ENCODE measurements at places on chromosomes 3 and 15.

GRCh38 chr3:63961891-63962290, 49.7 kb upstream of the SCAANT1 start:
- DNase-seq = no peak

GRCh38 chr3:193832833-193833413, 239.9 kb downstream of the OPA1 start:
- DNase-seq = no peak

GRCh38 chr3:103794656-103795055, 1359.8 kb downstream of the ZPLD1 start:
- DNase-seq = no peak

GRCh38 chr15:29785136-29785535, 37.1 kb downstream of the TJP1 start:
- DNase-seq = no peak

DNA sequence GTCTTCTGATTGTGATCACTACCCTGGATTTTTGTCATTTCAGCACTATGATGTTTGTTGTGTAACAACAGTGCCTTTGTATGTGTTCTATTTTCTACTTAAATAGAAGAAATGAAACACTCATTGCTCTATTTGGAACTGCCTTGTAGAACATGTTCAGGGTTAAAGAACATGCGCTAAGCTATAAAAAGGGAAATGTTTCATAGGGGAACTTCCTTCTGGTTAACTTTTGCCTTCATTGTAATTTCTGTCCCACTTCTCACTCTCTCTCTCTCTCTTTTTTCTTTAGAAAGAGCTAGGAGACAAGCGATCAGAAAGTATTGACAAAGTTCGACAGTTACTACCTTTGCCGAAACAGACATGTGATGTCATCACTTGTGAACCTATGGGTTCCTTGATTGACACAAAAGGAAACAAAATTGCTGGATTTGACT, at the start of gene P2RY12:
P2RY12 (minus strand) TSS at position 13 of the 434 bp plus-strand sequence. CDS start 45,908 bp downstream, outside the sequence.
- DNase-seq = no peak

GRCh38 chr15:48029642-48030041, 91.1 kb upstream of the SLC24A5 start:
- DNase-seq = no peak

- no peak for DNase-seq
Observed at GRCh38 chr3:56131974-56132590, 336.2 kb downstream of the ERC2 start.

GRCh38 chr15:68833700-68834331, 13.1 kb upstream of the ANP32A start:
- peak; percentile 19 for DNase-seq

DNA sequence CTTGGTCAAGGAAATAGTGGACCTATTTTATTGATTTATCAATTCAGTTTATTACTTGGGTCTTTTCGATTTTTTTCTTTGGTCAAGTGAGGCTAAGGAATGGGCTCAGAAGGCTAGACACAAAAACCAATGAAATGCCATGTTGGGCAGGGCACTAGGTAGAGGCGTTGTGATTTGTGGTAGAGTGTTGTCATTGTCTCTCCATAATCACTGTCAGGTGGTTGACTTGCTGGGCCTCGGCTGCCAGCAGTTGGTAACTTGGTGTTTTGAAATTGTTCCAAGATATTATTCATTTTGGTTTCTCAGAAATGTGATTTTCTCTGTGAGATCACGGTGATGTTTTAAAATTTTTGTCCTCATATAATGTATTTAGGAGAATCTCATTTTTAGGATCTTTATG, 173.6 kb downstream of the KLHL25 start:
- peak; percentile 35 for DNase-seq

DNA sequence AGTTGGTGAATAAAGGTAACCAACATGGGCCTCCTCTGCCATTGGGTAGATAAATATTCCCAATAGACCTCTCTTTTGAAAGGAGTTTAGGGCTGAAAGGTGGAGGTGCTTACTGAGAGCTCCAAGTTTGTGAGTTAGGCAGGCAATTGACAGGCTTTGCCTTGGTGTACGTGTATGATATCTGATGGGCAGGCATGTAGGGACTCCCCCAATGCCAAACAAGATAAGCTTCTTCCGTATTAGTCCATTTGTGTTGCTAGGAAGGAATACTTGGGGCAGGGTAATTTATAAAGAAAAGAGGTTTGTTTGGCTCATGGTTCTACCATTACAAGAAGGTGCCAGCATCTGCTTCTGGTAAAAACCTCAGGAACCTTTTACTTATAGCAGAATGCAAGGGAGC, 160.7 kb upstream of the EIF1B start:
- DNase-seq = no peak

- DNase-seq = no peak
Observed at GRCh38 chr3:151931171-151931570, 57.7 kb downstream of the SUCNR1 start.

GRCh38 chr3:139252719-139253118, 91.1 kb upstream of the MRPS22 start:
- no peak for DNase-seq

- no peak for DNase-seq
Observed at GRCh38 chr15:101267320-101268104, 9.8 kb downstream of the SELENOS start.

GRCh38 chr3:21766002-21766401, 15.0 kb upstream of the ZNF385D start:
- no peak for DNase-seq

DNA sequence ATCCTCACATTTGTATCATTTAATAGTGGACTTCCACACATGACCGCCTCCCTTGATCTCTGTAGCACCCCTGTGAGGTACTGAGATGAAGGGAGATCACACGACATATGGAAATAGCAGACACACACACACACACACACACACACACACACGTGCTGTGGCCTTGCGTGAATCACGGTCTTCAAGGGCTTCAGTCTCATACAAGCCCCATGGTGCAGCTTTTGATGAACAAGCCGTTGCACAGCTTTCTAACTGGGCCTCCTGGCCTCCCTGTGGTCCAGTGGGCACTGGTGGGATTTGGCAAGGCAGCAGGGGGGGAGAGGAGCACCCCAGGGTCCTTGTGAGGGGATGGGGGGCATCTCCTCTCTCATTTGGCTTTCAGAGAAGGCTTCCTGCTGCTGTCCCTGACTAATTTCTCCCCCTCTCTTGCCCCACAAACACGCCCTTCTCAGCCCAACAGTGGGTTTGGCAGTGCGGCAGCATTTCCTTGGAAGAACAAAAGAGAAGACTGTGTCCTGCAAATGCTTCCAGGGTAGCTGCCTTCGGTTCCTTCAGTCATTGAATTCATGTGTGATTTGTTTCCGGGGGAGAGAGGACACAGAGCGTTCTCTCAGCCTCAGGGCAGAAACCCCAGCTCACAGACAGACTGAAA, 98.7 kb downstream of the SMAD6 start:
- no peak for DNase-seq

GRCh38 chr3:51099794-51100535, 285.1 kb upstream of the MANF start:
- DNase-seq = peak; percentile 13

DNA sequence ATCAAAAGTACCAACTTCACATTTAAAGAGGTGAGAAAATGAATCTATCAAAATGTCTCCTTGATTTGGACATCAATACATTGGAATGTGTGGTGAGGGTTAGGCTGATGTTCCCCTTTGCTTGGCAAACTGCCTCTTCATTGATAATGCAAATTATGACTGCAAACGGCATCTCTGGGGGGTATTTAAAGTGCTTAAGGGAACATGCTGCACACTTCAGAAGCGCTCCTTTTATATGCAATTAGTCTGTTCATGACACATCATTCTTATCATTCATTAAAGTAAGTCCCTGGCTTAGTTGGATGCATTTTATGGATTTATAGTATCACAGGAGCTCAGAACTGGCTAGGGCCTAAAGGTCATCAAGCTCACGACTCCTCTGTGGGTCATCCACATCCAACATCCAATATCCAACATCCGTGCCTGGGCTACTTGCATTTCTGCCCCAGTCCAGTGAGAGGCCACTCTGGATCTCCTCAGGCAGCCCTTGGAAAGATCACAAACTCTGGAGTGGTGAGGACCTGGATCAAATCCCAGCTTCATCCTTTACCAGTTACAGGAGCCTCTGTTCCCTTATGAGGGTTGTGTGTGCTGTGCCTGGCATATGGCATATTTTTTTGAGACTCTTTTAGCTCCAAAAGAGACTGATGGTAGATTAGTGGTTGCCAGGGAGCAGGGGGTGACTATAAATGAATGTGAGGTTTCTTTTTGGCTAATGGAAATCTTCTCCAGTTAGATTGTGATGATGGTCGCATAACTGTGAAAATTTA, 136.8 kb upstream of the FOXB1 start:
- no peak for DNase-seq

DNA sequence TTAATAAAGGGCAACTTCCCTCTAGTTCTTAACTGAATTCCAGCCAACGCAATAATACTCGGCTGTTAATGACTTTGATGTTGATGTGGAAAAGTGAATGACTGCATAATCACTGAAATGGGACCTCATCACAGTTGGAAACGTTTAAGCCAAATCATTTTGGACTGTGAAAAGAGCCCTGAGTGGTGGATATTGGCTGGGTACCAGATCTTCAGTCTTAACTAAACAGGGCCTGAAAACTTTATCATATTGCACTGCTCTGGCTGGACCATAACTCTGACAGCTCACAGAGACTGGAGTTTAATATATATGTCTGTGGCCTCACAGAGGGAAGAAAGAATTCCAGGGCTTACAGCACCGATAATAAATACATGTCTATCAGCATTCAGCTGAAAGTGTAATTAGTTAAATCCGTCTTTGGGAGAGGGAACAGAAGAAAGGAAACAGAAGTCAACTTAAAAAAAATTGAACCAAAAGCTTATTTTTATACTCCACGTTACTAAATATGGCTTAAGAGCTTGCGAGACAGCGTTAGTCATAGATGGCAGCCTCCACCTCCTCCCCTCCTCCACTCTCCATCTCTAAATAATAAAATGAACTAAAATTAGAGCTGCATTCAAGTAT, 222.3 kb upstream of the CDIN1 start:
- no peak for DNase-seq

DNA sequence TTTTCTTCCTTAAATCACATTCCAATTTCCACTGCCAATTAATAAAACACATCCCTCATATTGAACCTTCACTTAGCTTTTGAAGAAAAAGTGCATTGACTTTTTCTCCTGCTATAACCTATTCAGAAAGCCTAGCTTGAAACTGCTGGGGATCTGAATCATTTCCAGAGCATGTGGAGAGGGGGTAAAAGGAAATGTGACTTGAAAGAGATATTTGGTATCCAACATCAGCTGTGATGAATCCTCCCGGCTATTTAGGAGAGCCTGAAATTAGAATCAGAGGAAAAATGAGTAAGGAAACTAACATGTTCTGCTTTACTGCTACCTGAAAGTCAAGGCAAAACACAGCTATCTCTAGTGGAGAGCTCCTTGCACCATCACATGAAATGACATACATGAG, 2.6 kb upstream of the GNB5 start:
- no peak for DNase-seq

- no peak for DNase-seq
Observed at GRCh38 chr15:40481341-40482074, 10.7 kb downstream of the CHST14 start.

DNA sequence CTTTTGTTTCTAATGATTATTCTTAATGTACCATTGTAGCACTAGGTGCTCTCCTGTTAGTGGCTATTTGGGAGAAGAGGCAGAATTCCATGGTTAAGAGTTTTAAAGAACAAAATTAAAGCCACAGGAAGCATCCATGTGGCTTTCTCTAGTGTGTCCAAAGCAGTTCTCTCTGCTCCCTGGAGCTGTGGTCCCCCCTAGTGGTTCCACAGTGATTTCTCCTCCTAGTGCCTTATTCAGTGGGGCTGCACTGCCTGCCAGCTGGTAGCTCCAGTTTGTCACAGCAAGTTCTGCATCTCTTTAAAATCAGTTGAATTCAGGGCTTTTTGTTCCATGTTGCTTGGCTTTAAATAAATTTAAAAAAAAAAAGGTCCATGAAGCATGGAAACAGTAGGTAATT, 39.6 kb upstream of the FAM98B start:
- DNase-seq = no peak

- no peak for DNase-seq
Observed at GRCh38 chr15:88256279-88257230, at the start of gene NTRK3. Gene NTRK3 (minus strand): TSS chr15:88256739. CDS start chr15:88256153, 586 bp downstream.

DNA sequence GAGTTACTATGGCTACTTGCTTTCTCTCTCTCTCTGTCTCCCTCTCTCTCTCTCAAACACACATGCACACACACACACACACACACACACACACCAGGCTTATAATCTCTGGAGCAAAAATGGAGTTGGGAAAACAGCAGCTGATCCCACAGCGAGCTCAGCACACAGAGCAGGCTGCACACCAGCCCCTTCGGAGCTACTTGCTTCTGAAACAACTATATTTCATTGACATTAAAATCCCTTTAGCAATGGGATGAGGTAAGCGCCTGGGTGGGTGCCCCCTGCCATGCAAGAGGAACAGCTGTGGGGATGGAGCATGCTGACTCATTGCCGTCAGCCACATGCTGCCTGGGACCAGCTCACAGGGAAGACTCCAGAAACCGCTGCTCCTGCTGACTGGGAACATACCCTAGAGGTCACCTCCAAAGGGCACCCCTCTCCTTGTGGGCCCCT, 45.7 kb downstream of the B3GNT5 start:
- DNase-seq = peak; percentile 56

DNA sequence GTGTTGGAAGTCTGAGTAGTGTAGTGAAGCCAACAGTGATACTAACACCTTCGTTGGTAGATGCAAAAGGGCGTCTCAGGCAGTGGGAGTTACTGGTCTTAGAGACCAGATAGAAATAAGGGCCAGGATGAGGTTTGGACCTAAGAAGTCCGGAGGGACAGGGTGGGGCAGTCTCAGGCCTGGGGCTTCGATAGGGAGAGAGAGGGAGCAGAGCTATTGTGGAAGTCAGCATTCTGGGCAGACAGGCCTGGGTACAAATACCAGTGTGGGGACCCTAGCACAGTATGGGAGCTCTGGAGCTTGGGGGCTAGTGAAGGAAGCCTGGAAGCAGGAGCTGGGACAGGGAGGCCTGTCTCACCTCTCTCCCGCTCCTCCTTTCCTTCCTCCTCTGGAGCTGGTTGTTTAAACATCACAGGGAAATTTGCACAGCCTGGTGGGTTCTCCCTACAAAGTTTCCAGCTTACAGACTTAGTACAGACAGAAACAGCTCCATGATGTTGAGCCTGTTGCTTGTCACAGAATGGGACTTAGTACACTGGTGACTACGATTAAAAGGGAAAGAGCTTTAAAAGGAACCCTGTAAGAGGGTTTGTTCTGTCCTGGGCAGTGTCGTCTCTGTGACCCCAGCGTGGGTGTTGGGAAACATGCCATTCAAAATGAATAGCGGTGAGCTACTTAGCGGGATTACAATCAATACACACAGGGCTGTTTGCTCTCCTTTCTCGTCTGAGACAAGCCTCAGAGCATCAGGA, 76.4 kb upstream of the TNFAIP8L3 start:
- no peak for DNase-seq

- DNase-seq = peak; percentile 61
Observed at GRCh38 chr3:160448845-160449635, 546 bp downstream of the TRIM59 start.

- no peak for DNase-seq
Observed at GRCh38 chr15:82014989-82015388, 30.8 kb downstream of the MEX3B start.

DNA sequence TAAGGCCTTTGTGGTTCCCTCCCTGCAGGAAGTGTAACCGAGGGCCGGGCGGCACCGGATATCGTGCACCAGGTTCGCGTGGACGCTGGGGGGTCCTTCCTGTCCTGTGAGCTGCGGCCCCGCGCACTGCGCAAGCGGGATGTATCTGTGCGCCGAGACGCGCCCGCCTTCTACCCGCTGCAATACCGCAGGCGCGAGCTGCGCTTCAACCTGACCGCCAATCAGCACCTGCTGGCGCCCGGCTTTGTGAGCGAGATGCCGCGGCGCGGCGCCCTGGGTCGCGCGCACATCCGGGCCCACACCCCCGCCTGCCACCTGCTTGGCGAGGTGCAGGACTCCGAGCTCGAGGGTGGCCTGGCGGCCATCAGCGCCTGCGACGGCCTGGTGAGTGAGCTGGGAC, 35.9 kb downstream of the SAXO2 start:
- DNase-seq = peak; percentile 61

All from CD4-positive, alpha-beta T cell treated with Interleukin-4 for 1 hour (primary cell).